ENCODE measurements at places on chromosomes 6 and 20. TPM values are rescaled to one million over a fixed set of nuclear protein-coding genes. Genes with fewer than 3 reads are reported as not detected.

Gene VAPB
- 62.8 TPM for total RNA-seq

Gene TFAP2A
- 0.10 TPM for total RNA-seq

Gene STMND1
- total RNA-seq, result not detected

Gene RAET1L
- not detected for total RNA-seq

Gene SPATA25
- total RNA-seq, result 3.0 TPM

Gene PSORS1C1
- total RNA-seq, result 0.52 TPM

Gene SFT2D1
- 50.6 TPM for total RNA-seq

Gene TULP1
- 6.8 TPM for total RNA-seq

Gene AGER
- 9.6 TPM for total RNA-seq

Gene NRSN1
- total RNA-seq, result 0.78 TPM

Gene MOCS1
- 19.7 TPM for total RNA-seq

Gene HLA-DQA2
- total RNA-seq, result not detected

Gene PLCB4
- 14.1 TPM for total RNA-seq

Gene CAP2
- 10.0 TPM for total RNA-seq

Gene HLA-DRA
- total RNA-seq, result 4.1 TPM

Gene DOK5
- 13.0 TPM for total RNA-seq

Gene CCN5
- total RNA-seq, result not detected

Gene PLTP
- 120 TPM for total RNA-seq

Gene PTCHD4
- total RNA-seq, result 0.33 TPM

Gene LBP
- total RNA-seq, result 0.48 TPM

Gene HSPA1B
- 76.6 TPM for total RNA-seq

Gene ANGPT4
- total RNA-seq, result 0.06 TPM

Gene PRND
- total RNA-seq, result 0.11 TPM

Gene ULBP2
- total RNA-seq, result not detected

Gene GTSF1L
- total RNA-seq, result not detected

Gene INSM1
- total RNA-seq, result 2.9 TPM

Gene GRM1
- total RNA-seq, result 1.3 TPM

Gene ZNF391
- 13.0 TPM for total RNA-seq

Gene CCDC170
- 0.09 TPM for total RNA-seq

Gene TENT5A
- 2.9 TPM for total RNA-seq

Gene XKR7
- total RNA-seq, result 1.8 TPM

Gene VSTM2L
- 1.3 TPM for total RNA-seq

Gene EYA2
- total RNA-seq, result 1.6 TPM

Gene HLA-F
- total RNA-seq, result 9.6 TPM

Gene RAB5IF
- 95.5 TPM for total RNA-seq

Gene DNMT3B
- total RNA-seq, result 1,016 TPM

Gene KLHDC3
- total RNA-seq, result 182 TPM

Gene RAMACL
- 0.97 TPM for total RNA-seq

Gene KCNK5
- 44.3 TPM for total RNA-seq

Gene C6orf52
- 1.5 TPM for total RNA-seq

Gene TFAP2C
- total RNA-seq, result 5.8 TPM

Gene DNAH8
- not detected for total RNA-seq

Gene GLP1R
- 2.6 TPM for total RNA-seq

Gene ASCC3
- total RNA-seq, result 77.8 TPM

Gene C20orf144
- 0.23 TPM for total RNA-seq

Gene ECI2
- 69.7 TPM for total RNA-seq

Gene DLL1
- 3.8 TPM for total RNA-seq

Gene OR2J3
- not detected for total RNA-seq

Gene GPX6
- total RNA-seq, result not detected

Gene MYMX
- 4.7 TPM for total RNA-seq

Gene MTFR2
- total RNA-seq, result 8.5 TPM

Gene CRYBG1
- 11.9 TPM for total RNA-seq

Gene PDCD2
- 116 TPM for total RNA-seq

Gene LY6G6C
- not detected for total RNA-seq

Gene ENTPD6
- 43.9 TPM for total RNA-seq

Gene PGC
- not detected for total RNA-seq

Gene DEF6
- 4.5 TPM for total RNA-seq

Gene SCRT2
- 0.34 TPM for total RNA-seq

Data from H1 (cell line).